Esophagus muscularis mucosa (tissue), 4 donors: ENCODE measurements at places on chromosomes 5 and 9. TPM values are rescaled to one million over a fixed set of nuclear protein-coding genes. Genes with fewer than 3 reads are reported as not detected.
A peak's percentile ranks its signal among the peaks of the same experiment; 100 is the strongest.

NPM1 gene
- total RNA-seq, result 647 TPM

EGFLAM gene
- total RNA-seq, result 13.6 TPM

DNA sequence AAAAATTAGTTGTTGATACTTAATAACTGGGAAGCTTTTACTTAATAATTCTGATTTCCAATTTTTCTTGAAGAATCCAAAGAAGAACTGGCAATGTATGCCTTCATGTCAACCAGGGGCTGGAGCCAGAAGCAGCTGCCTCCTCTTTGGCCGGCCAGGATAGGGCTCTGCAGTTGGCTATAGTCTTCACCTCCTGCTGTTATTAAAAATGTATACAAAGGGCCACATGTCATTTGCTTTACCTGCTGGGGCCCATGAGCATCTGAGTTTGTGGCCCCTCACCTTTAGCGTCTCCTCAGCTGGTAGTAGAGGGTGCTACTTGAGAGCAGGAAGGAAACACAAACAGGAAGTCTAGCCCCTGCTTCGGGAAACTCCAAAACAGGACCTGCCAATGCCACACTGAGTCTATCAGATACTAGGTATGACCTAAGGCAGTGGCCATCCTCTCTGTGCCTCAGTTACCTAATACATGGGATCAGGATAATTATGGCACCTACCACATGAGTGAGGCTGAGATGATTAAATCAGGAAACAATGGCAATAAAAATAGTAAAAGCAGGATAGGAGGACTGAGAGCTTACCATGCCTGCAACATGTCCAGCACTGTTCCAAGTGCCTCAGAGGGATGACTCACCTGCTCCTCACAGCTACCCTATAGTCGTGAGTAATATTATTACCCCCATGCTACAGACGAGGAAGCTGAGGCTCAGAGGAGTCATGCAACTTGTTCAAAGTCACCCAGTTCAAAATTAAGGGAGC, 21.3 kb downstream of the CCDC69 start:
- peaks cover 51% of the 10 kb centered on the region for H3K36me3 ChIP-seq
- H3K4me3 ChIP-seq, result no peak overlapping the region
- H3K27me3 ChIP-seq, result no peaks in the 10 kb centered on the region
- no peak overlapping the region for H3K27ac ChIP-seq
- DNase-seq, result peak; percentile 77
- H3K4me1 ChIP-seq, result peaks cover 10% of the 10 kb centered on the region

- H3K27ac ChIP-seq, result no peak overlapping the region
- no peak overlapping the region for H3K4me3 ChIP-seq
- H3K4me1 ChIP-seq, result no peaks in the 10 kb centered on the region
- no peak for DNase-seq
- H3K27me3 ChIP-seq, result no peaks in the 10 kb centered on the region
Observed at GRCh38 chr5:170162631-170163321, 57.1 kb downstream of the FOXI1 start.

SLC46A2 gene
- not detected for total RNA-seq

DNA sequence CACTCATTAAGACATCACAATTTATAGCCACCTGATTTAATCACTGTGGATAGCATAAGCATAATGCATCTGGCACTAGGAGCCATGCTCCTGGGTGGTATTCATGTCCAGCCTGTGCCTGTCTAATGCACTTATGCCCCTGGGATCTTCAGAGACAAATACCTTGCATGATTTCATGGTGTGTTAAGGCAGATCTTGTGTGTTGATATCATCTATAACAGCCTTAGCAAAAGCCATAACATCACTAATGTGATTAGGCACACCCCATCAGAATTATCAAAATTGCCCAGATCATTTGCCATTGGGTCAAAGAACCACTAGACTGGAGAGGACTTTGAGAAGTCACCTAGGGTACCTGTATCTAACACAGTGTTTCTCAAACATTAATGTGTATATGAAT, 43.7 kb upstream of the SELENOP start:
- peaks cover 11% of the 10 kb centered on the region for H3K4me1 ChIP-seq
- no peak for DNase-seq
- no peaks in the 10 kb centered on the region for H3K27me3 ChIP-seq
- no peak overlapping the region for H3K4me3 ChIP-seq
- H3K36me3 ChIP-seq, result no peaks in the 10 kb centered on the region

JAKMIP2 gene
- 0.91 TPM for total RNA-seq

IRGM gene
- not detected for total RNA-seq

DNM1 gene
- 27.0 TPM for total RNA-seq

GRCh38 chr5:74865804-74866595, at the start of gene FAM169A:
Gene FAM169A (minus strand): TSS chr5:74866387. CDS start chr5:74841676, 24,711 bp downstream.
- H3K27me3 ChIP-seq, result no peaks in the 10 kb centered on the region
- H3K36me3 ChIP-seq, result no peaks in the 10 kb centered on the region
- peak within 1 kb of the TSS; percentile 69 for H3K4me3 ChIP-seq
- DNase-seq, result no peak

GRCh38 chr5:17436761-17437221, 61.2 kb upstream of the TAF11L2 start:
- no peaks in the 10 kb centered on the region for H3K27me3 ChIP-seq
- no peaks in the 10 kb centered on the region for H3K36me3 ChIP-seq
- no peak for DNase-seq
- no peak overlapping the region for H3K4me3 ChIP-seq
- H3K27ac ChIP-seq, result no peak overlapping the region

DNA sequence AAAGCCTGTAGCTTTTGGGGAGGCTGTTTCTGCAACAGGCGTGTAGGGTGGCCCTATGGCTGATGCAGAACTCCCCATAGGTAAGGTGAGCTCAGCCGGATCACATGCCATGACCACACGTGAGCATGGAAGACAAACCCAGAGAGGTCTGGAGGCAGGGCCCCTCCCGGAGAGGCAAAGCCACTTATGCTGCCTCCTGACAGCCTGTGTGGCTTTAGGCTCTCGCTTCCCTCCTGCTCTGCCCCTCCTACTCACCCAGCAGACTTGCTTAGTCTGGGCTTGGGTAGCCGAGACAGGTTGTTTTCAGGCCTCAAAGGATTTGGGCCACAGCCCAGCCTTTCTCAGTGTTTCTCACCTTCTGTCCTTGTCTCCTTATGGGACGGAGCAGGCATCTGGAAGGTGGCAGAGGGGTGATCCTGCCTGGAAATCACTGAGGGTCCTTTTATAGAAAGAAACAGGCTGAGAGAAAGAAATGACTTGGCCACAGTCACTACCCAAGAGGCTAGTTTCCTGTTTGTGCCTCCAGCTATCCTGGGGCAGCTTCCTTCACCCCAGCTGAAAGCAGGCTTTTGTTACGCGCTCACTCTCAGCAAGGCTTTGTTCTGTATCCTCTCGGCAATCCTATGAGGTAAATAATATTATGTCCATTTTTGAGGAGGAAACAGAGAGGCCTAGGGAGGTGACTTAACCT, 89.9 kb downstream of the DAB2IP start:
- peaks cover 100% of the 10 kb centered on the region for H3K4me1 ChIP-seq
- peak overlapping the region; percentile 94 for H3K27ac ChIP-seq
- no peaks in the 10 kb centered on the region for H3K36me3 ChIP-seq
- no peak overlapping the region for H3K4me3 ChIP-seq

GRCh38 chr9:78291240-78291925, 5.5 kb upstream of the PSAT1 start:
- no peak overlapping the region for H3K27ac ChIP-seq
- no peaks in the 10 kb centered on the region for H3K36me3 ChIP-seq
- no peaks in the 10 kb centered on the region for H3K27me3 ChIP-seq
- H3K4me3 ChIP-seq, result no peak overlapping the region
- no peak for DNase-seq
